Camera-type eye (tissue), 1 donor: ENCODE measurements at places on chromosomes 4 and X. TPM values are rescaled to one million over a fixed set of nuclear protein-coding genes. Genes with fewer than 3 reads are reported as not detected.

SHOX gene
- total RNA-seq = 7.3 TPM

CCDC110 gene
- 3.7 TPM for total RNA-seq

GPR82 gene
- total RNA-seq = not detected

TEX13D gene
- not detected for total RNA-seq

TBC1D8B gene
- 18.3 TPM for total RNA-seq

FBXL5 gene
- total RNA-seq = 261 TPM

HMGN5 gene
- total RNA-seq = 8.7 TPM

DIPK2B gene
- 13.6 TPM for total RNA-seq

OPN1MW3 gene
- not detected for total RNA-seq

RAB41 gene
- total RNA-seq = not detected

LUZP4 gene
- not detected for total RNA-seq

CENPI gene
- total RNA-seq = 8.2 TPM

TBC1D9 gene
- 64.2 TPM for total RNA-seq

APELA gene
- total RNA-seq = 2.7 TPM

TMEM47 gene
- total RNA-seq = 86.8 TPM
